ENCODE measurements at places on chromosomes 1 and 21.

DNA sequence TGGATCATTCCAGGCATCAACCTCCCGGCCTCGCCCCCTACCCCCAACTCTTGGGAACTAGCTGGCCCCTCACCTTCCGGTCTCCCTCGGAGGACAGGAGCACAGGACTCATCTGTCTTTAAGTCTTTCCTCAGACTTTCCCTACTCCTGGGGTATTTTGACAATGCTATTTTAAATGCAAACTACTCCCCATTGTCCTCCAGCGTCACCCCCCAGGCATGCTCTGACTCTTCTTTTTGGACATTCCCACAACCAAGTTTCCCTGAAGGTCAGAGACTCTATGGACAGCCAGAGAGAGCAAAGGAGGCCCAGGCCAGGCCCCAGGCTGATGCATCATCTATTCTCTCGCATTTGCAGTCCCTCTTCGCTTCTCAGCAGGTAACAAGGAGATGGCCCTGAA is 424.3 kb downstream of the PCP4 start:
- DNase-seq, result no peak

- DNase-seq, result peak; percentile 92
Measured at GRCh38 chr1:205211169-205211838, at the start of gene DSTYK. Gene DSTYK (minus strand): TSS chr1:205211702. CDS start chr1:205211535, 167 bp downstream.

DNA sequence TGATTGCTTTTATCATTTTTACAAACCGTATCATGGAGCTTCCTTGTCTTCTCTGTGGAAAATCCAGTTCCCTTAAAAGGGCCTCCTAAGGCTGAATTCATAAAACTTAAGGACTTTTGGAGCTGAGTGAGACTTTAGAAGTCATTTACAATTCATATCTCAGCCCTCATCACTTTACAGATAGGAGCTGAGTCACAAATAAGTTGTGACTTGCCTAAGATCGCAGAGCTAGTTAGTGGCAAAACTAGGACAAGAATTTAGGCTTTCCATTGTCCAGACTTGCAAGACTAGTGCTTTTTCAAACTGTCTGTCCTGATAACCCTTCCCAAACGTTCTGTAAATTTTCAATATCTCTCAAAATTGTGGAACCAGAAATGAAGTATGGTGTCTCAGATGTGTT is 37.3 kb downstream of the C1orf21 start:
- no peak for DNase-seq

GRCh38 chr1:85290826-85291225 is 14.4 kb upstream of the BCL10 start:
- no peak for DNase-seq

GRCh38 chr1:46194641-46195193 is 3.5 kb downstream of the POMGNT1 start:
- DNase-seq, result no peak

GRCh38 chr1:35345439-35345981 is 77.0 kb downstream of the ZMYM4 start:
- no peak for DNase-seq
